Amniotic stem cell (primary cell): ENCODE measurements at places on chromosomes 13 and 19.
A peak's percentile ranks its signal among the peaks of the same experiment; 100 is the strongest.

GRCh38 chr13:95176611-95177259, 124.5 kb downstream of the ABCC4 start:
- no peak for DNase-seq

GRCh38 chr19:15448778-15449619, 757 bp downstream of the WIZ start:
- no peak for DNase-seq

- DNase-seq: no peak
Measured at GRCh38 chr13:56352901-56353300, 787.8 kb upstream of the PRR20A start.

GRCh38 chr13:59459972-59460371, 703.8 kb downstream of the DIAPH3 start:
- DNase-seq: no peak

DNA sequence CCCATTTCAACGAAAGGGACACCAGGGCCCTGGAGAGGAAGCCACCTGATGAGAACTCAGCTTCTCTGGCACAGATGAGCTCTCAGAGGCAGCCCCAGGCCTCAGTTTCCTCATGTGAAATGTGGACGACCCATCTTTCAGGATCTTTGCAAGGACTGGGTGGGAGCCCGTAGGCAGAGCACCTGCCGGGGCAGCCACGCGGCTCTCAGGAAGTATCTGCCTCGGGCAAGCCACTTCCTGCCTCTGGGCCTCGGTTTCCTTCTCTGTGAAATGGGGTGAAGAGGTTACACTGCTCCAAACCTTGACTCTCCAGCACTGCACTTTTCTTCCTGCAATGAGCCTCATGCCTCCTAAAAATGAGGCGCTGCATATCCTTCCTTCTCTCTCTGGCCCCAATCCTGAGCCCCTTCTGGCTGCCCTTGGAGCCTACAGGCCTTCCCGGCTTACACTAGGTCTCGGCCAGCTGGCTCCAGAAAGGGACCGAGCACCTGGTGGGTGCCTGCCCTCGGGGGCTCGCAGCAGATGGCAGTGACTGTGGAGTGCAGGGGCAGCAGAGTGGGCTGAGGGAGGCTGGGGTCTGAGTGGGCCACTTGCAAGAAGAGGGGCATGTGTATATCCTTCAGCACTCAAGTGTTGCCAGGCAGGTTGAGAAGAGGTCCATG, 3.5 kb downstream of the SSBP4 start:
- DNase-seq: no peak

GRCh38 chr13:45276913-45277312, 64.1 kb downstream of the TPT1 start:
- no peak for DNase-seq

GRCh38 chr13:76512721-76513145, 373.5 kb downstream of the KCTD12 start:
- DNase-seq: peak; percentile 70

DNA sequence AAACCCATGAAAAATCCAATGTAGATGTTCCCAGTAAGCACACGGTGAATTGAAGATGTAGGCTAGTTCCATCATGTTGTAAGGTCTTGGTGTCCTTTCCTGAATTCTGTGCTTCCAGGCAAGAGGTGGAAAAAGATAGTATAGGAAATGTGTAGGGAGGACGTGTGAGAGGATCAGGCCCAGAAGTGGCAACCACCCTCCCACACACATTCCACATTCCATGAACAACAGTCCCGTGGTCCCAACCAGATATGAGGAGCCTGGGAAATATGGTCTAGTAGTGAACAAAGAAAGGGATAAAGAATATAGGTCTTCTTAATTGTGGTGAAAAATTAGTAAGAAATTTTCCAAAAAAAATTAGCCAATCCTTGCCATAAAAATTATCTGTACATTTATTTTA, 1254.2 kb upstream of the SLC10A2 start:
- no peak for DNase-seq

GRCh38 chr19:17719730-17720400, 585 bp downstream of the MAP1S start:
- no peak for DNase-seq

GRCh38 chr13:66543780-66544179, 686.4 kb downstream of the PCDH9 start:
- DNase-seq: no peak

DNA sequence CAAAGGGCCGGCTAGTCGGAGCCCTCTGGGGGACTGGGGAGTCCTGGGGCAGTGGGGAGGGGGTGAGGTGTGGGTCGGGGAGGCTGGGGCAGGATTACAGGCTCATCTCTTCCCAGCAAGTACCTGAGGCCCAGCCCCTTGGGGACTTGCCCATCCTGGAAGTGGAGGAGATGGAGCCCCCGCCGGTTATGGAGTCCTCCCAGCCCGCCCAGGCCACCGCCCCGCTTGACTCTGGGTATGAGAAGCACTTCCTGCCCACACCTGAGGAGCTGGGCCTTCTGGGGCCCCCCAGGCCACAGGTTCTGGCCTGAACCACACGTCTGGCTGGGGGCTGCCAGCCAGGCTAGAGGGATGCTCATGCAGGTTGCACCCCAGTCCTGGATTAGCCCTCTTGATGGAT, 9.9 kb downstream of the PALM3 start:
- no peak for DNase-seq

DNA sequence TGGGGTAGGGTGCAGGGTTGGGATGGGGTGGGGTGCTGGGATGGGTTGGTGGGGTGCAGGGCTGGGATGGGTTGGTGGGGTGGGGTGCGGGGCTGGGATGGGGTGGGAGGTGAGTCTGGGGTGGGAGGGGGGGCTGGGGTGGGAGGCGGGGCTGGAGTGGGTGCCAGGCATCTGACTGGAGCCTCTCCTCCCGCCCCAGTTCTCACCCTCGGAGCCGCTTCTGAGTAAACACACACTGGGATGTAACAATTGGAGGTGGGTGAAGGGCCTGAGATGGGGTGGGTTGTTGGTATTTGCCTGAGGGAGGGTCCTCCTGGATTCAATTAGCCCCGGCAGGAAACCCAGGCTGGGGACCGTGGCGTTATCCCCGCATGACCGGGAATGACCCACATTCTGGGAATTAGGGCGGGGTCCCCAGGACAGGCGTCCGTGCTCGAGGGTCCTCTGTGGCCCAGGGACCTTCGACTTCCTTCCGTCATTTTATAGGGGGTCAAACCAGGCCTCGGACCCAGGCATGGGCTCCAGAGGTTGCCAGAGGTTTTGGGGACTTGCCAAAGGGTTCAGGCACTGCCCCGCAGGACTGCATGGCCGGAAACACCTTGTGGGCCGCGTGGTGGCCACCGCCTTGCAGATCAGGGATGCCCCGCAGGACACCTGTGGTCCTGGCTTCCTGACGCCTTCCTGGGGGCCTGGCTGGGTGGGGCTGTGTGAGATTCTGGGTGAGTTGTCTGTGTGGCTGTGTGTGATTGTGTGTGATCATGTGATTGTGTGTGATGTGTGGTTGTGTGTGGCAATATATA, 1.4 kb downstream of the TMPRSS9 start:
- DNase-seq: no peak

- DNase-seq: no peak
Measured at GRCh38 chr13:78022164-78022877, 103.7 kb upstream of the EDNRB start.

DNA sequence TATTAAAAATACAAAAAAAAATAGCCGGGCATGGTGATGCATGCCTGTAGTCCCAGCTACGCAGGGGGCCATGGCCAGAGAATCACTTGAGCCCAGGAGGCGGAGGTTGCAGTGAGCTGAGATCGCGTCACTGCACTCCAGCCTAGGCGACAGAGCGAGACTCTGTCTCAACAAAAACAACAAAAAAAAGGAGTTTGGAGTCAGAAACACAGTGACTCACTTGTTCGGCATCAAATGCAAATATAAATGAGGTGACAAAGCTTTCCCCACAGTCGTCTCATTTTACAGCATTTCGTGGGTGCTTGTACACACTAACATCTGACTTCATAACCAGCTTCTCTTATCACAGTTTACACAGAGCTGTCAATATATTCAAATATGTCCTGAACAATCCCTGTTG, 11.0 kb downstream of the ZNF665 start:
- DNase-seq: no peak

GRCh38 chr19:1182727-1183126, 8.7 kb upstream of the SBNO2 start:
- DNase-seq: no peak

- no peak for DNase-seq
Measured at GRCh38 chr19:13839938-13840304, 37.0 kb upstream of the NANOS3 start.

DNA sequence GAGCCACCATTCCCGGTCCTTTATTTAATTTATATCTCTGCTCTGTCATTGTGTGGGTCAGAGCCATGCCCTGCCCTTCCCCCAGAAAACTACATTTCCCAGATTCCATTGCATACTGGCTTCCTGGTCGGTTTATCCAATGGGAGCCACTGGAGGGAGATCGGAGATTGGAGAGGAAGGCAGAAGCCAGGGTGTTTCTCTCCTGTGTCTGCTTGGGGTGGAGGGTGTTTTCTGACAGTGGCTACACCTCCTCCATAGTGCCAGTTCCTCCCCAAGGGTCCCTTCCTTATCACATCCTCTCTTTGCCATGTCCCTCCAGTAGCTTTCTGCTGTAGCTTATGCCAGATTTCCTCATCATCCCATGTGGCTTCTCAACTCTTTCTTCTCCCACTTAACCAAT, 19.0 kb downstream of the OLFM2 start:
- no peak for DNase-seq

DNA sequence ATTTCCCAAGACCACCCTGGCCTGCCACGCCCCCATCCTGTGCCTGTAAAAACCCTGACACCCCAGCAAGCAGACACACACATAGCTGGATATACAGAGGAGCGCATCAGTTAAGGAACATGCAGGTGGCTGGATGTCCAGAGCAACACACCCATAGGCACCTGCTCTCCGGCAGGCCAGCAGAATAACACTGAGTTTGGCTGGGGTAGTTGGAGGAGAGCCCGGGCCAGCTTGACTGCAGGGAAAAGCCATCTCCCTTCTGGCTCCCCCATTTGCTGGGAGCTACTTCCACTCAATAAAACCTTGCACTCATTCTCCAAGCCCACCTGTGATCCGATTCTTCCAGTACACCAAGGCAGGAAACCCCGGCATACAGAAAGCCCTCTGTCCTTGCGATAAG, 8.9 kb downstream of the RASL11A start:
- no peak for DNase-seq

- DNase-seq: no peak
Measured at GRCh38 chr13:27024074-27024461, 147.5 kb downstream of the USP12 start.

DNA sequence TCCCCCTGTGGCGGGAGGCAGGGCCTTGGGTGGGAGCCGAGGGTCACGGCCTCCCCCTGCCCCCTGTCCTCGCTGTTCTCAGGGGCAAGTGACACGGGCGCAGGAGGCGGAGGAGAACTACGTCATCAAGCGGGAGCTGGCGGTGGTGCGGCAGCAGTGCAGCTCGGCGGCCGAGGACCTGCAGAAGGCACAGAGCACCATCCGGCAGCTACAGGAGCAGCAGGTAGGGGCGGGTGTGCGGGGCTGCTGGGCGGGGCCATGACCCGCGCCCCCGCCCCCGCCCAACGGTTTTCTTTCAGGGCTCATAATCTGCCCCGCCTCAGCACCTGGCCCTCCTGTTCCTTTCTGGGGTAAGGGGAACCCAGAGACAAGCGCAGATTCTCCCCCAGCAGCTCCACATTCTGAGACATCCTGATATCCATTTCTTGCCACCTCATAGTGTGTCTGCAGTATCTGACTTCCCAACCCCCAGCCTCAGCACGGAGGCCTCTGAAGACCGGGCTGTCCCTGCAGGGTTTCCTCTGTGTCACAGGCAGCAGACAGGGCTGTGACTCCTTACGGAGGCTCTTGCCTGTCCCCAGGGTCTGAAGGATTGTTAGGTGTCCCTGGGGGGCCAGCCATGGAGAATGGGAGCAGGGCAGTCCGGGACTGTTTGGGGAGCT, 15.9 kb downstream of the PRR36 start:
- DNase-seq: no peak

DNA sequence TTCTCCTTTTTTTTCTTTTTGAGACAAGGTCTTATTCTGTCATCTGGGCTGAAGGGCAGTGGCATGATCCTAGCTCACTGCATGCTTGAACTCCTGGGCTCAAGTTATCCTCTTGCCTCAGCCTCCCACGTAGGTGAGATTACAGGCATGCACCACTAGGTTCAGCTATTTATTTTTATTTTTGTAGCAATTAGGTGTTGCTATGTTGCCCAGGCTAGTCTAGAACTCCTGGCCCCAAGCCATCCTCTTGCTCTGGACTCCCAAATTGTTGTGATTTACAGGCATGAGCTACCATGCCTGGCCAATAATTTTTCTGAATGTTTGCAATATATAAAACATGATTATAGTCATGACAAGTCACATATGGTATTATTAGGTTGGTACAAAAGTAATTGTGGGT, 161.1 kb upstream of the ATXN8OS start:
- DNase-seq: no peak
